ENCODE measurements at places on chromosomes 5 and 9.

DNA sequence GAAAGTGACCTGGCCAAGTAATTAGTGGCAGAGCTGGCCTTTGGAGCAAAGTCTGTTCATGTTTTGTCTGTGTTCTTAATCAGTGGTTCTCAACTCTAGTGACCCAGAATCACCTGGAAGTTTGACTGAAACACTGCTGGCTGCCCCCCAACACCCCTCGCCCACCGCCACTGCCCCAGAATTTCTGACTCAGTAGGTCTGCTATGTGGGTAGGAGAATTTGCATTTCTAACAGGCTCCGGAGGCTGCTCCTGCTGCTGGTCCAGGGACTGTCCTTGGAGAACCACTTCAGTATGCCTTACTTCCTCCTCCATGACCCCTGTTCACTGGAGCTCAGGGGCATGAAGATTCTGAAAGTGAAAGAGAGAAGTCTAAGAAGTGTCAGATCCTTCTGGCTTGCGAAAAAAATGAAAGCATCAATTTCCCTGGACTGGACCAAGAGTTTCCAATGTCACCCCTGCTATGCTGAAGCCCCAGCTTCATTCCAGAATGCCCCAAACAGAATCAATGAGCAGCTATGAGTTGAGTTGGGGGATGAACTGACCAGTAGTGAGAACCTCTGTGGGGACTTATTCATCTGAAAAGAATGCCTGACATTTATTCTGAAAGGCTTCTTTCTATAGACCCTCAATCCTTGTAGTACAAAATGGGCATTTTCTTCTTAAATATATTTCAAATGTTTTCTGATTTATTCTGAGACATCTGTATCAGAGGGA, 20.8 kb upstream of the COL15A1 start:
- no peak for DNase-seq

DNA sequence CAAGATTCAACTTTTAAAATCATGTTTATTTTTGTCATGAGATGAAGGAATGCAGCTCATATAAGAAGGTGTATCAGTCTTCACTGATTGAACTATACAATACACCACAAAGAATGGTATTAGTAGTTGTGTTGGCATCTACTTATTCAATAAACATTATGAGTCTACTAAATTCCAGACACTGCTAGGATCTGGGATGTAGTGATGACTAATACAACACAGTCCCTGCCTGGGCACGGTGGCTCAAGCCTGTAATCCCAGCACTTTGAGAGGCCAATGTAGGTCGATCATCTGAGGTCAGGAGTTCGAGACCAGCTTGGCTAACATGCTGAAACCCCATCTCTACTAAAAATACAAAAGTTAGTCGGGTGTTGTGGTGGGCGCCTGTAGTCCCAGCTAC, 171.4 kb upstream of the NFIB start:
- peak; percentile 18 for DNase-seq

- DNase-seq = no peak
These were observed 72.0 kb upstream of the PAPPA start for GRCh38 chr9:116081435-116082115.

DNA sequence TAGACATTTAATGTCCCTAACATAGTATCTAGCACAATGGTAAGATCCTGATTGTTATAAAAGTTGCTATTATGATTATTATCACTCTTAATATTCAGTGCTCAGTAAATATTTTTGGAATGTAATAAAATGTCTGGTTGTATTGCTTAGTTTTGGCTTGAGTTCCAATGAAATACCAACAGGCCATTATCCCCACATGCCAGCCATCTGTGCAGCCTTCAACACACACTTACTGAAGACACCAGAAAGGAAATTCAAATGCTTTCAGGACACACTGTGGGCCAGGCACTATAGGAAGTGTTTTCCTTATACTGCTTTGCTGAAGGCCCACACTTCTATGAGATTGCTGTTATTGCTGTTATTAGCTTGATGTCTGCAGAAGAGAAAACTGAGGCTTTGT, 157.5 kb downstream of the TRIM32 start:
- no peak for DNase-seq

DNA sequence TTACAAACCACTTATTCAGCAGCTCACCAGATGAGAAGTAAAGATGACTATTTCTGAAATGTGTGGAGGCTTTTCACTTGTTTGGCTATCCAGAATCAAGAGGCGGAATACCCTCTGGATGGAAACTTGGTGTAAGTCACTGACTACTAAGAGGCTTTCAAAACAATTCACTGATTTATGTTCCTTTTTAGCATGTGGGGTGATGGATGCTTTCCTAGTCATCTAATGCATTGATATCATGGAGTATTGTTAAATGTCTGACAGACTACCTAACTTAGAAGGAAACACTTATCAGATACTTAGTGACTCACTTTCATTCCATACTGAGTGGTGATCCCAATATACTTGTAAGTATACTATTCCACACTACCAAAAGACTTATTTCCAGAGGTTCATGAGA, 141.4 kb downstream of the PLK2 start:
- DNase-seq = peak; percentile 52

GRCh38 chr9:130286072-130286770, 20.7 kb downstream of the HMCN2 start:
- no peak for DNase-seq

- no peak for DNase-seq
These were observed 15.9 kb downstream of the EXD3 start for GRCh38 chr9:137406876-137407589.

- no peak for DNase-seq
These were observed 20.9 kb upstream of the ORM1 start for GRCh38 chr9:114301798-114302565.

- no peak for DNase-seq
These were observed 290.1 kb downstream of the ADAMTS6 start for GRCh38 chr5:65191554-65192135.

- no peak for DNase-seq
These were observed 30.3 kb downstream of the EPB41L4A start for GRCh38 chr5:112388739-112389138.

GRCh38 chr9:35861161-35861897, 8.9 kb downstream of the OR13J1 start:
- DNase-seq = no peak

- DNase-seq = no peak
These were observed 298.7 kb upstream of the KCNN2 start for GRCh38 chr5:114062932-114063867.

DNA sequence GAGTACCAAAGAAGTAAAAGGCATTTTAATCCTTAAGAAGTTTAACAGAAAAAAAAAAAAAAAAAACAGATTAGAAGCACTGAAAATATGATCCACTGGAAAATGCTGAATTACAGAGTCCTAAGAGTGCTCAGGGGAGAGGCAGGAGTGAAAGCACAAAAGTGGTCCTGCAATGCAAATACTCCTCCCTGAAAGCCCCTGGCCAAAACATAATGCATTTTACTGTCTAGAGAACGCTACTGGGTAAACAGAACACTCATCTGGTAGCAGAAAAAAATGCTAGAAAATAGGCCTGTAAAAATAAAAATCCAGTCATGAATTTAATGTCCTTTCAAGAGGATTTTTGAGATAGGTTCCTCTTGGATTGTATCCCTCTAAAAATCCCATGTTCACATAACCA, 81.9 kb downstream of the ADAMTS12 start:
- DNase-seq = no peak

- no peak for DNase-seq
These were observed 126.2 kb downstream of the PTTG1 start for GRCh38 chr5:160547872-160548271.

DNA sequence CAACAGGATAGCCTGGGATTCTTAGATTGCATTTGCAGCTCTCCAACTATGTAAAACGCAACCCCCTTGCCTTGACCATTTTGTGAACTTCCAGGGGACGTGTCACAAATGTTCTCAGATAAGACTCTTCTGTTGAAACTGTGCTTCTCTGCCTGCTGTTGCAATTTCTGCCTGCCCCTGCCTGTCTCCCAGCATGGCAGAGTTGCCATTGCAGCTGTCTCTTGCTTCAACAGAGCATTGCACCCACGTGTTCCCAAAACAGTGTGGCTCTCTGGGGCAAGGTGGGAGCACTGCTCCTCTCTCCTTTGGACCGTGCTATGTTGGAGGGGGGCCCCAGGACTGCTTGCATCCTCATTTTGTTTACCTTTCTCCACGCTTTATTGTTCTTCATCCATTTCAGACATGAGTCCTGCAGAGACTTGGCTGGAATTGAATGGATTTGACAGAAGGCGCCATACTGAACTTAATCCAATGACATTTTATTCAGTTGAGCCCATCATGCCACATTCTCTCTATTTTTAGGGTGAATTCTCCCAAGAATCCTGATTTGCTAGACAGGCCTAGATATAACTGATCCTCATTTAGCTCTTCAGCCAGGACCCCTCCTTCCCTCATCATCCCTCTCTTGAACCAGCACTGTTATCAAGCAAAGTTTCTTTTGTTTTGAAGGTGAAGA, 90.7 kb downstream of the MAT2B start:
- DNase-seq = no peak

GRCh38 chr9:21680590-21680989, 121.8 kb upstream of the MTAP start:
- DNase-seq = no peak

DNA sequence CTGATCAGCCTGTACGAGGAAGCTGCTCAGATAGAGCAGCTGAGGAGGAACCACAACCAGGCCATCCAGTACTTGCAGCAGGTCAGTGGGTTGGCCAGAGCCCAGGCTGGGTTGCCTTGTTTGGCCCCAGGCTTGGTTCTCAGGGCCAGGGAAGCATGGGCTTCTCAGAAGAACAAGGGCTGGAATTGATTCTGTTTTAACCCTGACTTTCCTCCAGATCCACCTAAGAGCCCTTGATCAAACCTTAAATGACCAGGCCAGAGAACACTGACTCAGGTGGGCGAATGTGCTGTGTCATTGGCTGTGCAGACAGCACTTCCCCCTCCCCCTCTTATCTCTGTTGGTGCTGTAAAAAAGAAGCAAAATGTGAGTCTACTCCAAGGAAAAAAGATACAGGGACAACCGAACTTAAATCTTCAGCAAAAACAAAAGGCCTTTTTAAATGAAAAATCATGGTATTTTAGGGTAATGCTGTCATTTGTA, 28.1 kb downstream of the TTC23L start:
- DNase-seq = no peak

DNA sequence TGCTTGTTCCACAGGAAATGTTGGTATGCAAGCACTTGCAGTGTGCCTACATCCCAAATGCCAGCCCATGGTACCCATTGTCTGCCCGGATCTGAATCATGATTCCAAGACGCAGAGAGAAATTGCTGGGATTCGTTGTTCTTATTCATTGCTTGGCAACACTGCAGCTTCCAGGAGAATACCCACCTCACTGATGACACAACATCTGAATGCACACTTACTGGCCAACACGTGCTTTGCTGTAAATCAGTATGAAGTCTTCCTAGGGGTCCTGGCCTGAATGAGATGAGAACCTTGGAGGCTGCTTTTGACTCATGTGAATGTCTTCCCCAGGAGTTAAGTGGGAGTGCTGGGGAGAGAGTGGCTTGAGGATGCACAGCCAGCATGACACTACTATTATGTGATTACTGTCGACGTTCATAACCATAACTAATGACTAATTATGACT, 11.6 kb downstream of the SRD5A1 start:
- DNase-seq = no peak

- DNase-seq = no peak
These were observed 41.9 kb downstream of the TMEM252 start for GRCh38 chr9:68498816-68499215.

- no peak for DNase-seq
These were observed 365.9 kb downstream of the ZSWIM6 start for GRCh38 chr5:61697809-61698558.

GRCh38 chr5:151414536-151414935, 32.9 kb upstream of the SLC36A1 start:
- DNase-seq = no peak

- no peak for DNase-seq
These were observed 30.7 kb downstream of the DBH start for GRCh38 chr9:133666845-133667244.

DNA sequence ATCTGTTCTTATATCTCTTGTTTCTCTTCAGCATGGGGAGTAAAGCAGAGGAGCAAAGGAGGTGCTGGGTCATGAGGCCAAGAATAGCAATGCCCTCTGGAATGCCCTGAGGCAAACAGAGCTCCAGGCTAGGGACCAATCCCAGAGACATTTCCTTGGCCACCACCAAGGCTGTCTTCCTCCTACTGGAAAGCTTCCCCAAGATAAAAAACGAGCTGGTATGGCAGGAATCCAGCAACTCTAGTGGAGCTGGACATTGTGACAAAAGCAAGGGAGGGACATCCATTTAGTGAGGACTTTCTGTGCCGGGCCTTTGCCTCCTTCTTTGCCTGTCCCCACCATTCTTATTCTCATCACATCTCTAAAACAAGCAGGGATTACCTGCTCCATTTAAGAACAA, 161.6 kb downstream of the ASTN2 start:
- no peak for DNase-seq

DNA sequence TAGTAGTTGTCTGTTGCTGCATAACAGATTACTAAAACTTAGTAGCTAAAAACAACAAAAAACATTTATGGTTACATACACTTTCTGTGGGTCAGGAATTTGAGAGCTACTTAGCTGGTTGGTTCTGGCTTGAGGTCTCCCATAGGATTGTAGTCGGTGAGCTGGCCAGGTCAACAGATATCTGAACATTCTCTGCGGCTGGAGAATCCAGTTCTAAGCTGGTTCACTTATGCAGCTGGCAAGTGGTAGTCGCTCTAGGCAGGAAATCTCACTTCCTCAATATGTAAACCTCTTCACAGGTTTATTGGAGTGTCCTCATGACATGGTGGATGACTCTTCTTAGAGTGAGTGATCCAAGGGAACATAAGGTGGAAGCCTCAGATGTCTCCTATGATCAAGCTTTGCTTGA, 65.7 kb upstream of the TNFAIP8 start:
- no peak for DNase-seq

DNA sequence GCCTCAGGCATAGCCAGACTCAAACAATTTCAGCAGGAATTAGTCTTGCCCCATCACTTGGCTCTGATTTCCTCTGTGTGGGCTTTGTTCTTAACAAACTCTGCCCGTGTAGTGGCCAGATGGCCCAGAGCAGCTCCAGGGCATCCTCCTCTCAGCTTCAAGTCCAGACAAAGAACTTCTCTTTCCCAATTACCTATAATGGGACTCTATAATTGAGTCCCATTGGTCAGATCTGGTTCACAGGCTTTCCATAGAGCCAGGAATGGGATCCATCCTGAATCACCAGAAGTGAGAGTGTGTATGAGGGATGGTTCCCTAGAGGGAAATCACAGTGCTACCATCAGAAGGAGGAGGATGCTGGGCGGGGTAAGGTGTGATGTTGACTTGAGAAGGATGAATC, 515.8 kb downstream of the KIF4B start:
- DNase-seq = no peak

GRCh38 chr9:124897570-124898460, 35.9 kb downstream of the ARPC5L start:
- DNase-seq = no peak

GRCh38 chr5:124839371-124839998, 93.0 kb upstream of the ZNF608 start:
- DNase-seq = no peak

GRCh38 chr5:147454996-147455677, 54.7 kb downstream of the DPYSL3 start:
- no peak for DNase-seq

DNA sequence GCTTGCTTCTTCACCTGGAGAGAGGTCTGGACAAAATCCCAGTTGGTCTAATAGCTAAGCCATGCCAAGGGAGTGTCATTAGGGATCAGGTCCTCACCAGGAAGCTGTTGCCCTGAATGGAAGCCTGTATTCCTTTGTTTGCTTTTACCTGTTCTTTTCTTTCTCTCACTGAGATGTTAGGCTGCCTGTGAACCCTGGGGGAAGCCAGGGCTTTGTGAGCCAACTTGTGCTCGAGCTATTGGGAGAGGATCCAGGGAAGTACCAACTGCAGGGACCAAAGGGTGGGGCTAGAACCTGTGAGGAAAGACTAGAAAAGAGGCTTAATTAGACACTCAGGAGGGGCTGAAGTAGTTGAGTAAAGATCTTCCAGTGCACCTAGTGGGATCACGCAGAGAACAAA, 451.2 kb upstream of the TLE4 start:
- DNase-seq = no peak
